ENCODE measurements at places on chromosomes 2 and 18. TPM values are rescaled to one million over a fixed set of nuclear protein-coding genes. Genes with fewer than 3 reads are reported as not detected.

MAB21L4 gene
- not detected for total RNA-seq

MTA3 gene
- 21.1 TPM for total RNA-seq

FBXO36 gene
- 1.7 TPM for total RNA-seq

EFHD1 gene
- not detected for total RNA-seq

FSHR gene
- not detected for total RNA-seq

NAGK gene
- 46.8 TPM for total RNA-seq
